NCI-H1694 treated with DMSO at 0.1 percent for 48 hours (cell line): ENCODE measurements at places on chromosomes 12 and 14.
A peak's percentile ranks its signal among the peaks of the same experiment; 100 is the strongest.

DNA sequence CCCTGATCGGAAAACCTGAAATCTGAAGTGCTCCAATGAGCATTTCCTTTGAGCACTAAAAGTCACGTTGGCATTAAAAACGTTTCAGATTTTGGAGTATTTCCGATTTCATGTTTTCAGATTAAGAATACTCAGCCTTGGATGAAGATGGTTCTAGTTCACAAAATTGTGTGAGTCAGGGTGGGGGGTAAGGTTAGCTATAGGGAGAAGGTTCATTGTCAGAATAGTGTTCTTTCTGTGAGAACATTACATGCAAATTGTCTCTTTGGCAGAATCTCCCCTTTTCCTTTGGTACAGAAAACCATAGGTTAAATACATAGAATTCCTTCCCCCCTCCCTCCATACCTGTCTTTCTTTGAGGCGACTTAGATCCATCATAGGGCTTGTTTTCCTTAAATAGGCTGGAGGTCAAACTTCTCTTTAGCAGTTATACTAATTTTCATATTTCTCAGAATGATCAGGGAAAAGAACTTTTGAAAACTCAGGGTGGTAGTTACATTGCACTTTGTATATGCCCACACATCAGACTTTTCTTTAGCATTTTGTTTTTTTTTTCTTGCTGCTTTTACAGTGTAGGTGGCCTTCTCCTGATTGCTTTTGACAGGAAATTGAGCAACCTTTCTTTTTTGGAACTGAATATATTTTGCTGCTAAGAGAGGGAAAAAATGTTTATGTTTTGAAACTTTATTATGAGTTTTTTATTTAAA is 503.5 kb downstream of the PCNX1 start:
- no peak for DNase-seq

- no peak for DNase-seq
Observed at GRCh38 chr14:103002578-103003350, 54.6 kb downstream of the CDC42BPB start.

DNA sequence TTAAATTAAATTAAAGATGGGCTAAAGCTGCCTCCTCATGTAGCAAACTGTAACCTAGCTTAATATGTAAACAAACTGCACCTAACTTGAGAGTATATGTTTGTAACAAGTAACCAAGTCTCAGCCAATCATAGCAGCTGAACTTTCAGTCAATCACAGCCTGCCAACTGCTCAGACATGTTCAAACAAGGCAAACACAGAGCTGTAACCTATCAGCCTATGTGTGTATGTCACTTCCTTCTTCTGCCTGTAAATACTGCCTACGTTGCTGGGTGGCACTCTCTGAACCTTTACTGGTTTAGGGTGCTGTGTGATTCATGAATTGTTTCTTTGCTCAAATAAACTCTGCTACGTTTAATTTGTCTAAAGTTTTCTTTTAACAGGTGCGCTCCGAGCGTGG is 2.9 kb downstream of the SERPINA6 start:
- peak; percentile 28 for DNase-seq

- no peak for DNase-seq
Observed at GRCh38 chr12:46271863-46272262, 3.0 kb upstream of the SLC38A1 start.

DNA sequence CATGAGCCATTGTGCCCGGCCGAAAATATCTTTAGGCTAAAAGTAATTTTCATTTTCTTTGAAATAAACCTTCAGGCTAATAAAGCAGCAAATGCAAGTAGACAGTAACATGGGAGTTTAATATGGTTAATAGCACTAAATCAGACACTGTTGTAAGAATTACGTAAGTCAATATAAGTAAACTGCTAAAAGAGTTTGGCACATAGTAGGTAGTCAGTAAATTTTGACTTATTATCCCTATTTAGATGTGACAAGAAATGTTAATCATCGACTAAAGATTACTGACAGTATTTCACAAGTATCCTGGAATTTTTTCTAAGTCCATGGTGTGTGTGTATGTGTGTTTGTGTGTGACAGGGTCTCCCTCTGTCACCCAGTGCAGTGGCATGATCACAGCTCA is 3.9 kb downstream of the PPP4R3A start:
- no peak for DNase-seq

- no peak for DNase-seq
Observed at GRCh38 chr14:99715266-99716000, 31.3 kb downstream of the CYP46A1 start.

DNA sequence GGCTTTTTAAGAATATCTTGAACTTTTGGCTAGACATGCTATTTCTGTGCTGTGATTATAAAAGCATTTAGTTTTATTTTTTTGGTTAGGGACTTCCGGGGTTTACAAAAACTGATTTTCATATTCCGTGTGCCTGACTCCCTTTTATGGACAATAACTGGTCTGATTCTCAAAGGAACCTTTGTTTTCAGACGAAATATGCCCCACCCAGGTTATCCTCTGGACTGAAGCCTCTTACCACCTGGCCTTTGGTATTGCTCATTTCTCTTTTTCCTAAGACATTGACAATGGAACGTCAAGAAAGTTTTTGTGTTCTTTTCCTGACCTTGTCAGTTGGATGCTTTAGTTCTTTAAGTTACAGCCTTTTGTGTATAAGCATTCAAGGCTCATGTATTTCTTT is 10.8 kb downstream of the TIGAR start:
- no peak for DNase-seq

- DNase-seq, result no peak
Observed at GRCh38 chr12:11758510-11759493, 109.3 kb downstream of the ETV6 start.

- no peak for DNase-seq
Observed at GRCh38 chr12:29234965-29235626, 86.0 kb downstream of the FAR2 start.
